ENCODE measurements at places on chromosomes 4 and X. TPM values are rescaled to one million over a fixed set of nuclear protein-coding genes. Genes with fewer than 3 reads are reported as not detected.

GRCh38 chr4:77849278-77849965 is 13.2 kb upstream of the MRPL1 start:
- no peak overlapping the region for H3K4me3 ChIP-seq
- no peaks in the 10 kb centered on the region for H3K27me3 ChIP-seq
- H3K27ac ChIP-seq = no peak overlapping the region
- no peaks in the 10 kb centered on the region for H3K36me3 ChIP-seq
- peaks cover 31% of the 10 kb centered on the region for H3K4me1 ChIP-seq

- H3K4me1 ChIP-seq = no peaks in the 10 kb centered on the region
- no peak overlapping the region for H3K4me3 ChIP-seq
- H3K27ac ChIP-seq = no peak overlapping the region
- H3K36me3 ChIP-seq = peaks cover 4% of the 10 kb centered on the region
- H3K27me3 ChIP-seq = no peaks in the 10 kb centered on the region
These were observed 125.4 kb downstream of the PDLIM5 start for GRCh38 chr4:94577136-94577535.

GRCh38 chr4:87103086-87103485 is 117.3 kb downstream of the KLHL8 start:
- H3K27me3 ChIP-seq = no peaks in the 10 kb centered on the region
- H3K27ac ChIP-seq = peak overlapping the region; percentile 56
- peaks cover 13% of the 10 kb centered on the region for H3K4me1 ChIP-seq
- H3K36me3 ChIP-seq = peaks cover 7% of the 10 kb centered on the region

DNA sequence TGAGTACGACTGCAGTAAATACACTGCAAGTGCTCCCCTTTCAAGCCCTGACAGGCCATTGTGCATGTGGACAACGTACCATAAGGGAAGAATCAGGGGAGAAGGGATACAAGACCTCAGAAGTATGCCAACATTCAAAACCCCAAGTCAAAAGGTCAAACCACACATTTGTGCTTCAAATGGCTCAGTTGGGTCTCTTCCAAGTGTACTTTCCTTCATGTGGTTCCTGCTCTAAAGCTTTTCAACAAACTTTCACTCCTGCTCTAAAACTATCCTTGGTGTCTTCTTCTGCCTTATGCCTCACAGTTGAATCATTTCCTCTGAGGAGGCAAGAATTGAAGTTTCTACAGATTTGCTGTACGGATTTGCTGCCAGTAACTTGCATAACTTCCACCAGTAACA is 305.7 kb upstream of the SLIT2 start:
- no peaks in the 10 kb centered on the region for H3K27me3 ChIP-seq
- DNase-seq = no peak
- no peaks in the 10 kb centered on the region for H3K36me3 ChIP-seq
- H3K4me3 ChIP-seq = no peak overlapping the region

FHIP1A gene
- 1.9 TPM for total RNA-seq

GRCh38 chr4:81214881-81215868 is at the start of gene PRKG2:
Gene PRKG2, minus strand, starts transcription at chr4:81215222. Its CDS starts 10,175 bp downstream, at chr4:81205047.
- peaks cover 9% of the 10 kb centered on the region for H3K27me3 ChIP-seq
- DNase-seq = no peak
- no peak within 1 kb of the TSS for H3K4me3 ChIP-seq
- no peaks in the 10 kb centered on the region for H3K4me1 ChIP-seq
- H3K27ac ChIP-seq = no peak within 1 kb of the TSS

HNRNPH2 gene
- total RNA-seq = 47.6 TPM

GRCh38 chrX:53440621-53441517 is 6.7 kb upstream of the HSD17B10 start:
- H3K27me3 ChIP-seq = no peaks in the 10 kb centered on the region
- H3K27ac ChIP-seq = no peak overlapping the region
- H3K4me1 ChIP-seq = peaks cover 5% of the 10 kb centered on the region
- DNase-seq = no peak
- peak overlapping the region; percentile 52 for H3K4me3 ChIP-seq
- no peaks in the 10 kb centered on the region for H3K36me3 ChIP-seq

GRCh38 chr4:92840880-92841279 is 537.1 kb downstream of the GRID2 start:
- H3K27ac ChIP-seq = no peak overlapping the region
- no peak overlapping the region for H3K4me3 ChIP-seq
- no peak for DNase-seq
- no peaks in the 10 kb centered on the region for H3K27me3 ChIP-seq
- no peaks in the 10 kb centered on the region for H3K36me3 ChIP-seq

DNA sequence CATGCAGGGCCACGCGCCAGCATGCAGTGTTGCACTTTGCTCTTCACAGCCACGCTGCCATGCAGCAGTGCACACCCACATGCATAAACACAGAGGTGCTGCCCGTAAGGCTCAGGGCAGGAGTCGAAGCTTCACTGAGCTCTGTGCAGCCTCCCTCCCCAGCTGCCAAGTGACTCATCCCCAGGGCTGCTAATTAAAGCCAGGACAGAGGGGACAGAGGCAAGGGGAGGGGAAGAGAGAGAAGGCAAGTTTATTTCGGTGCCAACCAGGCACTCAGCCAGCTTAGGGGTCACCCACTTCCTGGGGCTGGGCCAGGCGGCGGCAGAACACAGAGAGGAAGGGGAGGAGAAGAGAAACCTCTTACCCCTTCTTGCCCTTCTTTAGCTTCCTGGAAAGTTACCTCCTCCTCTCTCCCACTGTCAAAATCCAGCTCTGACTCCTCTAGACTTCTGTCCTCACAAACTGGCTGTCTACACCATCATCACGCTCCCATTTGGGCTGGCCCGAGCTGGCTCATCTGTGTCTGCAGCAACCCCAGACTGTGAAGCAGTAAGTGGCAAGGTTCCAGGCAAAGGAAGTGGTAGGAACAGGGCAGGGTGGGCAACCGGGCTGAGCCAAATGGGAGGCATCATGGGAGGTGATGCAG is 6.2 kb upstream of the IQSEC2 start:
- peak overlapping the region; percentile 52 for H3K27ac ChIP-seq
- H3K4me1 ChIP-seq = peaks cover 6% of the 10 kb centered on the region

PCDH10 gene
- total RNA-seq = not detected

DNA sequence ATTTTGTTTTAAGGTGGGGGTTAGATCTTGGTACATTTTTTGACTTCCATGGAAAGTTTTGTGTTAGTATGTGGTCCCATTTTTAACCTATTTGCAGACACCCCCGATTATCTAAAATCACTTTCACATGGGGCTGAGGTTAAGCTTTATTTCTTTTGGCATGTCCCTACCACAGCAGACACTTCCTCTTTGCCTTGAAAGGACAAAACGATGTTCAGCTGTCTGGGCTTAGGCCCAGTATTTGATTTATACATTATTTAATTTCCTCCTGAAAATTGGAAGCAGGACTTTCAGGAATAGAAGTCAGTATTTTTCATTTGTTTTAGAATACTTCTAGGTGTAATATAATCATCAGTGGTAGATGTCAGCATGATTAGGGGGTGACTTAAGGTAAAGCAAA is 112.4 kb upstream of the SPRY1 start:
- no peak for DNase-seq
- H3K27me3 ChIP-seq = no peaks in the 10 kb centered on the region
- H3K4me1 ChIP-seq = no peaks in the 10 kb centered on the region
- H3K36me3 ChIP-seq = no peaks in the 10 kb centered on the region
- no peak overlapping the region for H3K27ac ChIP-seq

TRAM1L1 gene
- not detected for total RNA-seq

DNA sequence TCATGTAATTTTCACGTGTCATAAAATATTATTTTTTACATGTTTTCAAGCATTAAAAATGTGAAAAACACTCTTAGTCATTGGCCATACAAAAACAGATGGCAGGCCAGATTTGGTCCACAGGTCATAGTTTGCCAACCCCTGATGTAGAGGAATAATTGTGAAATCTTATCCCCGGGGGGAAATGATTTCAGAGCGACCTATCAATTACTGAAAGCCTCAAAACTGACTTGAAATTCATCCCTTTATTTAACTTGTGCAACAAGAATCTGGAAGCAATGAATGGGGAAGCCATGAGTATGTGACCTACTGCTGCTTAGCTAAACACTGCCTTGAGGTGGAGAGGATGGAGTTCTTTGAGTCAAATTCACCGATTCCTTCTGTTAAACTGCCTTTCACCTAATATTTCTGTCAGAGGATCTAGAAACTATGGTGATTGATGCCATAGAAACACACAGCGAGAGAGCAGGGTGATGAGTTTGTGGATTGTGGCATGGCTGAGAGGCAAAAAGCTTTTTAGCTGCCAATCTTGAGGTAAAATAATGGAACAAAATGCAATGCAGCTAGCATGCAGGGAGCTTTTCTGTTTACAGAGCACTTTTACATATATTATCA is 30.3 kb upstream of the BRS3 start:
- no peaks in the 10 kb centered on the region for H3K27me3 ChIP-seq
- no peaks in the 10 kb centered on the region for H3K36me3 ChIP-seq

- DNase-seq = no peak
- no peak overlapping the region for H3K27ac ChIP-seq
- no peaks in the 10 kb centered on the region for H3K36me3 ChIP-seq
These were observed 503.9 kb downstream of the PDHA2 start for GRCh38 chr4:96343836-96344235.

DNA sequence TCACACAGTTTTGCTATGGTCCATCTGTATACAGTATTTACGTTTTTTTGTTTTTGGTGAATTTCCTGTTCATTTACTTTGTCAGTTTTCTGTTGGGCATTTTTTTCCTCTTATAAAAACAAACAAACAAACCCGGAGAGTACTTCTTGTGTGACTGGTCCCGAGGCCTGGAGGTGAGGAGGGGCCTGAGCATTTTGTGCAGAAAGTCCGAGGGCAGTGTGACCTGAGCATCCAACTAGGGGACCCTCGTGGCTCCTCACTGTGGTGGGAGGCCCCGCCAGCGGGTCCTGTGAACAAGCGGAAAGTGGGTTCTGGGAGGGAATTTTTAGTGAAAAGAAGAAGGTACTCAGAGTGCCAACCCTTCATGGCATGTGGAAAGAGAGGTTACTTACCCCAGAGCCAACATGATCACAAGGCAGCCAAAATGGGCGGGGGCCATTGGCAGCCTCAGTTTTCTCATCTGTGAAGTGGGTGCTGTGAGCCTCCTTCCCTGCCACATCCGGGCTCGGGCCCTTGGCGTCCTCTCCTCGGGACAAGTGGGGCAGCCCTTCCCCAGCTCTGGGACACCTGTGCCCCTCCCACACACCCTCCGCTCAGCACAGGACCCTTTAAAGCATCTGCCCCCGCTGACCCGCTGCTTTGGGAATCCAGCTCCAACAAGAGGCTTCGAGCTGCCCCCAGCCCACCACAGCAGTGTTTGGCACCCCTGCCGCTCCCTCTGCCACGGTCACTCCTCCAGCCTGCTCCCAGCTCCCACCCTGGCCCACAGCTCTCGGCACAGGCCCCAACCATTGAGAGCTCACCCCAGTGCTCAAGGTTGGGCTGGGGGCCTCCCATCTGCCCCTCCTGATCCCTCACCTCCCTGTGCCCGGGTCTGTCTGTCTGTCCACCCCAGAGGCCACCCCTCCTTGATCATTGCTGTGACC is 22.8 kb upstream of the GPR78 start:
- H3K36me3 ChIP-seq = no peaks in the 10 kb centered on the region
- H3K4me3 ChIP-seq = no peak overlapping the region
- no peak for DNase-seq
- H3K27ac ChIP-seq = no peak overlapping the region

- no peaks in the 10 kb centered on the region for H3K36me3 ChIP-seq
- no peak overlapping the region for H3K27ac ChIP-seq
- H3K4me3 ChIP-seq = no peak overlapping the region
- peaks cover 3% of the 10 kb centered on the region for H3K27me3 ChIP-seq
- DNase-seq = no peak
These were observed 1.6 kb downstream of the SHISA3 start for GRCh38 chr4:42398871-42399331.

TMEM129 gene
- 26.2 TPM for total RNA-seq

S100P gene
- not detected for total RNA-seq

- no peak overlapping the region for H3K4me3 ChIP-seq
- H3K4me1 ChIP-seq = no peaks in the 10 kb centered on the region
- H3K36me3 ChIP-seq = no peaks in the 10 kb centered on the region
- H3K27me3 ChIP-seq = no peaks in the 10 kb centered on the region
- H3K27ac ChIP-seq = no peak overlapping the region
- no peak for DNase-seq
These were observed 133.3 kb downstream of the SPCS3 start for GRCh38 chr4:176453079-176453478.

- DNase-seq = no peak
- peaks cover 6% of the 10 kb centered on the region for H3K27me3 ChIP-seq
- H3K27ac ChIP-seq = no peak within 1 kb of the TSS
- H3K36me3 ChIP-seq = no peaks in the 10 kb centered on the region
- H3K4me1 ChIP-seq = peaks cover 10% of the 10 kb centered on the region
These were observed at the start of gene FRAS1 for GRCh38 chr4:78057135-78057599. Gene FRAS1, plus strand, starts transcription at chr4:78057323. Its CDS starts 687 bp downstream, at chr4:78058010.

DNA sequence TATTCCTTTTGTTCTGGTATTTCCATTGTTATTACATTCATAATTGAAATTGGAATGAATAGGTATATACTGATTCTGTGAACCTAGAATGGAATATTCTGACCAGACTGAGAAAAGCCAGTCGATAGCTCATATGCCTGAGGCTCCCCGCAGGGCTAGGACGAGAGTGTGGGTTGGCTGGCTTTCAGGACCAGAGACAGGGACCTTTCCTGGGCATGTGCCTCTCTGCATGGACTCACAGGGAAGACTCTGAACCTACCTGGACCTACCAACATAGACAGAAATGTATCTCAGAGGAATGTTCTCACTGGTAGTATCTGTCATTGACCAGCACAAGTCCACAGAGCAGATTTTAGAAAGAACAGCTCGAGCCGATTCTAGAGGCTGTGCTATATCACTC is 214.6 kb downstream of the FRMPD4 start:
- DNase-seq = no peak
- H3K27me3 ChIP-seq = no peaks in the 10 kb centered on the region
- H3K4me1 ChIP-seq = no peaks in the 10 kb centered on the region
- H3K4me3 ChIP-seq = no peak overlapping the region
- H3K36me3 ChIP-seq = no peaks in the 10 kb centered on the region

MAMLD1 gene
- 0.14 TPM for total RNA-seq

GRCh38 chr4:186757696-186758355 is 34.2 kb upstream of the FAT1 start:
- no peak overlapping the region for H3K27ac ChIP-seq
- H3K36me3 ChIP-seq = no peaks in the 10 kb centered on the region
- no peak overlapping the region for H3K4me3 ChIP-seq
- no peaks in the 10 kb centered on the region for H3K4me1 ChIP-seq
- no peak for DNase-seq

ZCCHC18 gene
- total RNA-seq = 2.2 TPM

DNA sequence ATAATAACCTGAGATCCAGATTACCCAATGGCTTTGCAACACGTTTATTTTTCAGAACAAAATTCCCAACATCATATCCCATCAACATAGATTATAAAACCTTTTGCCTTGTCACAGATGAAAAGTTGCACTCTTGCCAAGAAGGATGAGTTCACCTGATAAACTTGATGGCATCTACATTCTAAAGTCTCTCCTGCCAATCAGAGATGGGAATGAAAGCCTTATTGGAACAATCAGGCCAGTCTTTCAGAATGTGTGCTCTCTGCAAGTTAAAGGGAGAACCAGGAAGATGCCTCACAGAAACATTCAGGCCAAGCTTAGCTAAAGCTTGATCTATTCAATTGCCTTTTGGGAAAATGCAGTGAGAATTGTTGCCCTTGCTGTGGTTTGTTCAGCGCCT is 1.3 kb downstream of the LPAR4 start:
- no peak for DNase-seq
- no peaks in the 10 kb centered on the region for H3K36me3 ChIP-seq
- no peak overlapping the region for H3K27ac ChIP-seq
- H3K4me1 ChIP-seq = no peaks in the 10 kb centered on the region

FAT4 gene
- not detected for total RNA-seq

GRCh38 chr4:47017081-47017480 is 14.3 kb upstream of the GABRB1 start:
- H3K4me3 ChIP-seq = no peak overlapping the region
- no peak for DNase-seq
- H3K27ac ChIP-seq = no peak overlapping the region

- no peak overlapping the region for H3K4me3 ChIP-seq
- no peaks in the 10 kb centered on the region for H3K4me1 ChIP-seq
- no peak overlapping the region for H3K27ac ChIP-seq
These were observed 122.4 kb upstream of the ACSL4 start for GRCh38 chrX:109855501-109855900.

KIAA1210 gene
- total RNA-seq = not detected

Measured in naive thymus-derived CD4-positive, alpha-beta T cell (primary cell).